ENCODE measurements at places on chromosomes 11 and 22.
A peak's percentile ranks its signal among the peaks of the same experiment; 100 is the strongest.

- no peak for DNase-seq
These were observed 10.3 kb downstream of the PLAAT2 start for GRCh38 chr11:63552921-63553320.

DNA sequence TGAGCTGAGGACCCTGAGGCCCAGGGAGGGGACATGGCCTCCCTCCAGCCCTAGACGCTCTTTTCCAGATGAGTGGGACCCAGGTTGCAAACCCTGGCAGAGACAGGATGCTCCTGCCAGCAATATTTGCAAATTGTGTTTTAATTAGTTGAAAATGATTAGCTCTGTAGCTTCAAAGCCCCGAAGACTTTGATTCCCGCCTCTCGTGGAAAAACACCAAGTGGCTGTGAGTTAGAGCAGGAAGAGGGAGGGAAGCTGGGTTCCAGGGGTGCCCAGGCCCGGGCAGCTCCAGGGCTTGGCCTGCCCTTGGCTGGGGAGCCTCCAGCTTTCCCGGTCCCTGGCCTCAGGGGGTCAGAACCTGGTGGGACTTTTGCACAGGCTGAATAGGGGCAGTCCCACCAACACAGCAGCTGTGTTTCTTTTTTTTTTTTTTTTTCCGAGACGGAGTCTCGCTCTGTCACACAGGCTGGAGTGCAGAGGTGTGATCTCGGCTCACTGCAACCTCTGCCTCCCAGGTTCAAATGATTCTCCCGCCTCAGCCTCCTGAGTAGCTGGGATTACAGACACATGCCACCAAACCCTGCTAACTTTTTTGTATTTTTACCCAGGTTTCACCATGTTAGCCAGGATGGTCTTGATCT is 101.6 kb upstream of the RTL6 start:
- DNase-seq = no peak

GRCh38 chr11:67644042-67644441 is 4.5 kb upstream of the TBX10 start:
- DNase-seq = peak; percentile 33

DNA sequence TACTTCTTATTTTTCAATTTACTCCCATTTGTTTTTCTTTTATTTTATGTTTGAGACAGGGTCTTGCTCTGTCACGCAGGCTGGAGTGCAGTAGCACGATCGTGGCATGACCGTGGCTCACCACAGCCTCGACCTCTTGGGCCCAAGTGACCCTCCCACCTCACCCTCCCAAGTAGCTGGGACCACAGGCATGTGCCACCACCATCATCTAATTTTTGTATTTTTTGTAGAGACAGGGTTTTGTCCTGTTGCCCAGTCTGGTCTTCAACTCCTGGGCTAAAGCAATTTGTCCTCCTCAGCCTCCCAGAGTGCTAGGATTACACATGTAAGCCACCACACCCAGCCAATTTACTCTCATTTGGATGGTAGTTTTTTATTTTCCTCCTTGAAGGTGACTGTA is 679.3 kb upstream of the CCDC179 start:
- DNase-seq = no peak

DNA sequence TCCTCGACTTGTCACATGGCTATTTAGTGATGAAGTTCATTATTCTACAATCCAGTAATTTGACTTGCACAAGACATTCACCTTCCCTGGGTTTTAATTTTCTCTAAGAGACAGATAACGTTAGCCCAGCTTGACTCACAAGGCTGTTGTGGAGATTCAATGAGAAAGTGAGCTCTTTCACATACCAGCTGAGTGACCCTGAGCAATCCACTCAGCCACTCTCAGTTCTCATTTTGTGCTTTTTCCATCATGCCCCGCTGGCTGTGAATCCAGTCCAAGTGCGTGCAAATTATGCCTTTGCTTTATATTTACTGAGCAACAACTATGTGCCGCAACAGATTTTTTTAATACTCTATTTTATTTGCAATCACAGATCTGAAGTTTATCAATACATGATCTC is 176.5 kb downstream of the LARGE1 start:
- no peak for DNase-seq

DNA sequence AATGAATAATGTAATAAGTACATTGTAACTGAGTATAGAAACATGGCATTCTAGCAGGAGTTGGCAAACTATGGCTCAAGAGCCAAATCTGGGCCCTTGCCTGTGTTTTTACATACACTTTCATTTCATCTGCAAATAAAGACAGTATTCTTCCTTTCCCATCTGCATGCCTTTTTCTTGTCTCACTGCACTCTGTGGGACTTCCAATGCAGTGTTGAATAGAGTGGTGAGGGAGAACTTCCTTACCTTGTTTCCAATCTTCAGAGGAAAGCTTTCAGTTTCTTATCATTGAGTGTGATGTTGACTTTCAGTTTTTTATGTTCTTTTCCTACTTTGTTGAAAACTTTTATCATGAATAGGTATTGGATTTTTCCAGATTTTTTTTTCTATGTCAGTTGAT is 82.1 kb downstream of the USP47 start:
- DNase-seq = peak; percentile 8

- DNase-seq = peak; percentile 69
These were observed 224.0 kb upstream of the NARS2 start for GRCh38 chr11:78798663-78799062.

- no peak for DNase-seq
These were observed 63.9 kb downstream of the RPL27A start for GRCh38 chr11:8746331-8746974.

DNA sequence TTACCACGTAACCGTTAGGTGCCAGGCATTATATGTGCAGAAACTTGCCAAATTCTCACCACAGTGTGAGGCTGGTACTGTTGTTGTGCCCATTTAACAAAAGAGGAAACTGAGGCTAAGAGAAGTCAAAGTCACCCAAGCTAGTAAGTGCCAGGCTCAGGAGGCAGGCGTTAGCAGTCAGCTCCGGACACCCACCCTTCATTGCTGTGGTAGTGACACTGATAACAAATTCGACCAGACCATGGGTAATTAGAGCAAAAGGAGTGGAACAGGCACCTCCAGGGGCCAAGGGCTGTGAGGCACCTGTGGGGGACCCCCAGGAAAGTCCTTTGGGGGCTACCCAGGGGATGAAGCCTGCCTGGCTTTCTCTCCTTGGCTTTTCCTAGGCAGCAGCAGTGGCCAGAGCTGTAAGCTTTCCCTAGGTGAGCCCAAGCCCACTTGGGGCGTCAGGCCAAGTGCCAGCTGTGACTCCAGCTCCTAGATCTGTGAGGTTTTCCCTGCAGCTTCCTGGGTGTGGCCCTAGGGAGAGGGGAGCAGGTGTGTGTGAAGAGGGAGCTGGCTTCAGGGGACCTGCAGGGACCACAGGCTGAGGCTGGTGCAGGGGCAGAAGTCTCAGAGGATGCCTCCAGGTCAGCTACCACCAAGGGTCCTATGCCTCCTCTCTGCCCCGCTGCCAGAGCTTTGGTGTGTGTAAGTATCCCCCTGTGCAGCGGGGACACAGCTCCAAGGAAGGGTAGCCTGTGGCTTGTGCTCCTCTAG is 19.7 kb upstream of the ALX4 start:
- no peak for DNase-seq

GRCh38 chr22:46575911-46576555 is 38.6 kb upstream of the CELSR1 start:
- DNase-seq = no peak

DNA sequence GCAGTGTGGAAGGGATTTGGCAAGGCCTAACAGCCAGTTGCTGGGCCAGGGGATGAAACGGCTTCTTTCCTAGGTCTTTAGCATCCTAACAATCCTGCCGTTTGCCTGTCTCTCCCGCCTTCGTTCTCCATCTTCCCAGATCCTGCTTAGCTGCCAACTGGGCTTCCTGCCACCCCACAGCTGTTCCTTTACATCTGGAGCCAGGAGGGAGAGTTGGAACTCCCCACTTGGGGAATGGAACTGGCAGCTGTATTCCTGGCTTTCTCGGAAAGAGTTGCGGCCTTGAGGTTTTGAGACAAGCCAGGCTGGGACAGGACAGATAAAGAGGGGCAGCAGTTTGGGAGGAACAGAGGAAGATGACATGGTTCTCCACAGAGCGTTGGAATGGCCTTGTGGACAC is 59.6 kb downstream of the ST3GAL4 start:
- DNase-seq = no peak

- no peak for DNase-seq
These were observed 50.4 kb downstream of the CWC15 start for GRCh38 chr11:94923004-94923334.

- no peak for DNase-seq
These were observed 15.6 kb downstream of the SREBF2 start for GRCh38 chr22:41848468-41848867.

All from SK-MEL-5 (cell line).